Activated CD4-positive, alpha-beta T cell treated with anti-CD3 and anti-CD28 coated beads, Interleukin-2, amount 10 ng/mL, durations not matched to agents 7 days and 5 days (primary cell): ENCODE measurements at places on chromosomes 5 and 9.

DNA sequence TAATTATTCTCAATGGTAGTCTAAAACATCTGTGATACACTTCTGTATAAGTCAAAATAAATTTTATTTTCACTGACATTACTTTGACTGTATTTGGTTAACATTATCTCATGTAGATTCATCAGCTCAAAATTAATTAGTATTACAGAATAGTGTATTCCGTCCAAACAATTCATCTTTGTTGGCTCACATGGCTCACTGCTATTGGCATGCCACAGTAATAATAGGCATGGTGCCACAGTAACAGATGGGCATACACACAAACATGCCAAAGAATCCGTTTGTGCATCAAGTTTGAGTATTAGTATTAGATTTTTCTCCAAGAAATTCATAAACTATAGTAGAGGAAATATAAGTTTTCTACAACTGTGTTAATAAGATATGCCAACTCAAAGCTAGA lies 14.2 kb downstream of the AP3B1 start:
- no peak for DNase-seq
- peaks cover 3% of the 10 kb centered on the region for H3K4me1 ChIP-seq
- H3K27me3 ChIP-seq = no peaks in the 10 kb centered on the region
- H3K27ac ChIP-seq = no peak overlapping the region
- H3K36me3 ChIP-seq = peaks cover 5% of the 10 kb centered on the region
- no peak overlapping the region for H3K4me3 ChIP-seq

DNA sequence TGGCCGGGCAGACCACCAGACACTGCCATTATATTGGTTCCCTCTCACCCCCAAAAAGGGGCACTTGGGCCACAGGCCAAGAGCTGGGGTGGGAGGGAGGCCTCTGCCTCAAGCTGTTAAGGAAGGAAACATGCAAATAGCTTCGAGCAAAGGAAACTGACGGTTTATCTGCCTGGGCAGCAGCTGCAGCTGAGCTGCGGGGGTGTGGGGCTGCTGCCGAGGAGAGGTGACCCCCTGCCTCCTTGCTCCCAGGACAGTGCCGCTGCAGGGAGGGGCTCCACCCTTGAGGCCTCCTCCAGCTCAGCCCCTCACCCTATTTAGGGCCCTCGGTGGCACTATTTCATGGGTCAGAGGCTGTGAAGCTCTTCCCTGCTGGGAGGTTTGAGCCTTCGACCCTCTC lies 789 bp downstream of the DOK3 start:
- H3K27ac ChIP-seq = no peak overlapping the region
- peaks cover 6% of the 10 kb centered on the region for H3K4me1 ChIP-seq
- H3K36me3 ChIP-seq = peaks cover 14% of the 10 kb centered on the region
- no peak for DNase-seq
- H3K27me3 ChIP-seq = no peaks in the 10 kb centered on the region
- no peak overlapping the region for H3K4me3 ChIP-seq

- no peaks in the 10 kb centered on the region for H3K36me3 ChIP-seq
- H3K27ac ChIP-seq = no peak overlapping the region
- DNase-seq = no peak
- H3K27me3 ChIP-seq = no peaks in the 10 kb centered on the region
- no peaks in the 10 kb centered on the region for H3K4me1 ChIP-seq
- no peak overlapping the region for H3K4me3 ChIP-seq
These were observed 323.3 kb downstream of the ARL15 start for GRCh38 chr5:53987101-53987500.

DNA sequence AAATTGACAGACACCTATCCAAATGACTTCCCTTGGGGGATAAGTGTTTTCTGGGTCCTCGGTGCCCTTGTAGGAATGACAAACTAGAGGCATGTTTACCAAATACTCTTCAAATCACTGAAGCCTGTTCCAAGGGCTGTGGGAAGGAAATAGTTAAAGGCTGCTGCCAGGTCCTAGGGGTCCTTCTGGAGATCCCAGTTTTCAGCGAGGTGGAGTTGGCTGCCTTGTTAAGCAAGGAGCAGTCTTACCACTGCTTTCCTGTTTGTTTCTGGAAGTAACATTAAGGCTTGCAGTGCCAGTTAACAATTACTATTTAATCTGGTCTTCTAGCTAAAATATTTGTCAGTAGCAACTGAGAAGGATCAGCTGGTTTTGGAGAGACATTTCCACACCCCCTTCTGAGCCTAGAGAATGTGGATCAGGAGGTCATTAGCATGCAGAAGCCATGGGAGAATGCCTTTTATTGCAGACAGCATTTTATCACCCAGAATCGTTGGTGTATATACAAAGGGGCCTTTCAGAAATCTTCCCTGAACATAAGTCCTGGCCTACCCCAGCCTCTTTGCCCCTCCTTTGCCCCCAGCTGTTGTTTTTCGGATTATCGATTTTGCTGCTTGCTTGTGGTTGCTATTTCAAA lies 238.8 kb downstream of the DMAC1 start:
- no peak for DNase-seq
- no peaks in the 10 kb centered on the region for H3K36me3 ChIP-seq
- no peaks in the 10 kb centered on the region for H3K4me1 ChIP-seq
- H3K4me3 ChIP-seq = no peak overlapping the region
- H3K27ac ChIP-seq = no peak overlapping the region

DNA sequence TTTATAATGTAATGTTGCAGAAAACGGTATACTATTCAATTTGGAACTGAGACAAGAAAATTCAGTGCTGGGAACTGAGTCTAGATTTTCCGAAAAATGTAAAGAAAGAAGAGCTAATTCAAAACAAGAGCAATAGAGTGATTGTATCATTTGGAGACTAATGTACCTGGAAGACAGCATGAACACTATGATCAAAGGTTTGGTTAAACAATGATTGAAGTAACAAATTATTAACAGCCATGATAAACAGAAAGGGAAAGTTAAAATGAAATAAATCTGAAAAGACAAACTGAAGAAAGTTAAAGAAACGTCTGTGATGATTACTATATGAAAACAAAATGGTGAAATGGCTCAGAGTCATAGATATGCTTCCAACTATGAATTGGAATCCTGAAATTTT lies 300.6 kb upstream of the MPDZ start:
- no peak overlapping the region for H3K4me3 ChIP-seq
- no peak for DNase-seq
- no peaks in the 10 kb centered on the region for H3K4me1 ChIP-seq
- no peak overlapping the region for H3K27ac ChIP-seq

- DNase-seq = no peak
- peaks cover 4% of the 10 kb centered on the region for H3K36me3 ChIP-seq
- peaks cover 33% of the 10 kb centered on the region for H3K27me3 ChIP-seq
- peaks cover 5% of the 10 kb centered on the region for H3K4me1 ChIP-seq
- no peak overlapping the region for H3K4me3 ChIP-seq
These were observed 25.0 kb upstream of the STARD4 start for GRCh38 chr5:111537141-111538024.

DNA sequence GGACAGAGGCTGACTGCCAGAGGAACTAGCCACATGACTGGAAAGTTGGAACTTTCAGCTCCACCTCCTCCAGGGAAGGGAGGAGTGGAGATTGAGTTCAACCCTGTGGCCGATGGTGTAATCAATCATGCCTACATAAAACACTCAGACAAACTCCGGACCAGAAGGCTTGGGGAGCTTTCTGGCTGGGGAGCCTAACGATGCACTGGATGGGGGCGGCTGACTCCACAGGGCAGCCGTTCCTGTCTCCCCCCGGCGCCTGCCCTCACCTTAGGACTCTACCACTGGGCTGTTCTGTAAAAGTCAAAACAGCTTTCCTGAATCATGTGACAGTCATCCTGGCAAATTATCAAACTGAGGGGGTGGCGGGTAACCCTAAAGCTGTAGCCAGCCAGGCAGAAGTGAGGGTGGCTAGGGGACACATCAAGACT lies 58.0 kb downstream of the GOLM1 start:
- H3K27me3 ChIP-seq = no peaks in the 10 kb centered on the region
- DNase-seq = no peak
- H3K4me3 ChIP-seq = no peak overlapping the region
- H3K27ac ChIP-seq = no peak overlapping the region
- no peaks in the 10 kb centered on the region for H3K36me3 ChIP-seq
